Left lung (tissue), 14 donors: ENCODE measurements at places on chromosomes 12 and 14. TPM values are rescaled to one million over a fixed set of nuclear protein-coding genes. Genes with fewer than 3 reads are reported as not detected.

DNA sequence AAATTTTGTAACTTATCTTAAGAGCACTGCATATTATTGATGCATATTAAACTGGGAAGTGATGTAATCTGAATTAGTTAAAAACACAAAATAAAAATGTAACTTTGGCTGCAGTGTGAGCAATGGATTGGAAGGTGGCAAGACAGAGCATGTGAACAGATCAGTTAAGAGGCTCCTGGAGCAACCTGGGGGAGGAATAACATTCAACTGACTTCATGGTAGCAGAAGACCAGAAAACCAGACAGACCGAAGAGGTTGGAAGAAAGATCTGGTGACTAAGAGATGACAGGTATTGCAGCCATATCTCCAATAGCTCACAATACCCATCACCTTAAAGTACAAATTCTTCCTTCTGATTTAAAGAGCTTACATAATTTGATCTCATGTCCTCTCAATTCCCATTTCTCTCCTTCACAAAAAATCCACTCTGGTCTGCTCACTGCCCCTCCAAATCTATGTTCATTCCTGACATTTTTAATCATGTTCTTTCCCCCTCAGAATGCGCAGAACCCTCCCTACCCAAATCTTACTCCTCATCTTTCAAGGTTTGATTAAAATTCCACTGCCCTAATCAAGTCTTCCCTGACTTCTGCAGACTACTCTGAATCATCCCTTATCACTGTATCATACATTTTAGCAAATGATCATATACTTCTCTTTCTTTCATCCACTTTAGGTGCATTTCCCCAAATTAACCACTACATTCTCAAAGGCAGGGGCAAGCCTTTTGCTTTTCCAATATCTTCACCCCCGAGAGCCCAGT is 51.5 kb downstream of the DUSP16 start:
- H3K4me3 ChIP-seq: no peak overlapping the region
- H3K27ac ChIP-seq: no peak overlapping the region
- DNase-seq: no peak
- no peaks in the 10 kb centered on the region for H3K27me3 ChIP-seq
- H3K36me3 ChIP-seq: no peaks in the 10 kb centered on the region

GRCh38 chr12:124864326-124864752 is 675 bp upstream of the SCARB1 start:
- no peaks in the 10 kb centered on the region for H3K4me1 ChIP-seq
- no peak overlapping the region for H3K4me3 ChIP-seq
- H3K27ac ChIP-seq: no peak overlapping the region
- no peak for DNase-seq
- no peaks in the 10 kb centered on the region for H3K27me3 ChIP-seq
- H3K36me3 ChIP-seq: no peaks in the 10 kb centered on the region

GRCh38 chr14:30143627-30144026 is 216.0 kb upstream of the PRKD1 start:
- no peak for DNase-seq
- no peak overlapping the region for H3K27ac ChIP-seq
- H3K4me1 ChIP-seq: no peaks in the 10 kb centered on the region

DNA sequence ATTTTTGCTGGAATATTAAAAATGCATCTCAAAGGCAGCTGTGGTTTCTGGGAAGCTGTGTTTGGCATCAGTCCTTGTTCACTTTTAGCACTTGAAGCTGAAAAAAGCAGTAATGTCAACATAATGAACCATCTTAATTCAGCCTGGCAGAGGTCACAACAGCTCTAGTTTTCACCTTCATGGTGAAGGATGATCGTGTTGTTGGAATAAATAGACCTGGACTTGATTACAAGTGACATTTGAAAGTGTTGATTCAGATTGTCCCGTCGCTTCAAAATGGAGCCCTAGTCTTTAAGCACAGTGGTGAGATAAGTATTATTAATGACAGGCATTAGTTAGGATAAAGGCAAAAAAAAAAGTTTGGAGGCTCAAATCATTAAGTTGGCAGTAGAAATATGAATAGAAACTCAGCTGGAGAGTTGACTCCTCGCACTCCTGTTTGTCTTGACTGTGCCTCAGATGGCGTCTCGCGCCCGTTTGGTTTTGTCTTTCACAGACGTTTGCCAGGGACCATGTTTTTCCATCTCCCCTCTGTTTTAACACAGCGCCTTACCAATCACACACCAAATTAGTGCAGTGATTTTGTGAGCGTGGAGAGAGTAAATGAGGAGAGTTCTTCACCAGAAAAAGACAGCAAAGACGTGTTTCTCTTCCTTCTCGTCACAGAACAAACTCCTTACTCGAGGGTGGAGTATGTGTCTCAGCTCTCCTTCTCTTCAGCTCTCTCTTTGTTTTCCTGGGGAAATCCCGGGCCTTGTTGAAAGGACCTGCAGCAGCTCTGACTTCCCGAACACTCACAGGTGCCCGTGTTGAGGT is 53.4 kb upstream of the MMP17 start:
- no peaks in the 10 kb centered on the region for H3K4me1 ChIP-seq
- no peak for DNase-seq
- no peaks in the 10 kb centered on the region for H3K27me3 ChIP-seq

GRCh38 chr12:127509066-127509778 is 757.7 kb upstream of the TMEM132C start:
- no peaks in the 10 kb centered on the region for H3K27me3 ChIP-seq
- H3K27ac ChIP-seq: no peak overlapping the region
- H3K4me3 ChIP-seq: no peak overlapping the region

DNA sequence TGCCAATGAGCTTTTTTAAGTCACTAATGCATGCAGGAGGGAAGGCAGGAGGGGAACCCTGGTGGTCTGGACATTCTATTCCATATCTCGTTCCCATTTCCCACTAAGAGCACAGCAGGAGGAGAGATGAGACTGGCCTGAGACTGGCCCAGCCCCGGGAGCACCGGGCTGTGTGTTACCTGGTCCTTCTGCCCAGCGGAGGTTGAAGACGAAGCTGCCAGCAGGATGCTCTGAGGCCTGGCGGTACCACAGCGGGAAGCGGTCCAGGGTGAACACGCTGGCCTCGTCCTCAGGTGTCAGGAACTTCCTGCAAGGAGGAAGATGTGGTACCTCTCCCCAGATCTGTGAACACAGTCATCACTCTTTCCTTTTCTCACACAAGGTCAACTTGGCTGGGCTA is 23.9 kb downstream of the LRTM2 start:
- no peak overlapping the region for H3K4me3 ChIP-seq
- H3K27ac ChIP-seq: no peak overlapping the region
- H3K4me1 ChIP-seq: no peaks in the 10 kb centered on the region
- peaks cover 53% of the 10 kb centered on the region for H3K27me3 ChIP-seq
- peak; percentile 51 for DNase-seq

- no peak for DNase-seq
- H3K4me1 ChIP-seq: no peaks in the 10 kb centered on the region
- H3K27me3 ChIP-seq: no peaks in the 10 kb centered on the region
- H3K27ac ChIP-seq: no peak overlapping the region
- no peak overlapping the region for H3K4me3 ChIP-seq
Measured at GRCh38 chr12:39892146-39892545, 213.7 kb downstream of the SLC2A13 start.

DNA sequence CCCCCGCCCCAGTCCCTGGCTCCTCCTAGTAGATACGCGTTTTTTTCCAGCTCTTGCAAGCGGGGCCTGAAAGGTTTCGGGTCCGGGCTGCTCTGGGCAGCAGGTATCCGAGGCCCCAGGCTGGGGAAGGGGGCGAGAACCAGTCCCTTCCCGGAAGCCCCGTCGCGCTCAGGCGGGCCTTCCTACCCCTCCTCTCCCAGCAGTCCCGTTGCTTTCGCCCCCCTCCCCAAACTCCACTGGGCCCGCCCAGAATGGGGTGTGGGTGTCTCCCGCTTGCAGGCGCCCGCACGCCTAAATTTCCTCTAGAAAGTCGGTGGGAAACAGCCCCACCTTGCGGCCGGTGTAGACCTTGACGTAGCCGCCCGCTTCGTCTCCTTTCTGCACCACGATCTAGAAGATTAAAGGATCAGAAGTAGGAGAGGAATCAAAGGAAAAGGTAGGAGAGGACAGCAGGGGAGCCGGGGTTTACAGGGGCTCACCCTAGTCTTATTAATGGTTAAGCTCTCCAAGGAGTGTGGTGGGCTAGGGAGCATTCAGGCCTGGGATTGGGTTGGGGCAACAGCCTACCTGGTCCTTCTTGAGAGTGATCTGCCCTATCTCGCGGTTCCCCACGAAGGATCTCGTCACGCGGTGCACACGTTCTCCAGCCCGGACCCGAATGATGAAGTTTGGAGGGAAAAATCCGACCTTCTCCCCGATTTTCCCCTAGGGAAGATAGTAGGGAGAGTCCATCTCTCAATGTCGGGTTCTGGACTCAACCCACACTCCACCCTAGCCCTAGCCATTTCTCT is 7.3 kb downstream of the STAC3 start:
- H3K4me3 ChIP-seq: peak overlapping the region; percentile 22
- H3K27ac ChIP-seq: no peak overlapping the region
- DNase-seq: peak; percentile 76
- H3K4me1 ChIP-seq: peaks cover 28% of the 10 kb centered on the region
- H3K36me3 ChIP-seq: no peaks in the 10 kb centered on the region

GRCh38 chr14:94772548-94772947 is 2.6 kb upstream of the GSC start:
- H3K4me3 ChIP-seq: no peak overlapping the region
- DNase-seq: no peak
- H3K27ac ChIP-seq: no peak overlapping the region
- no peaks in the 10 kb centered on the region for H3K36me3 ChIP-seq

The GPX2 gene
- total RNA-seq: 0.82 TPM
